CD4-positive, alpha-beta T cell treated with Interleukin-6 for 4 hours (primary cell): ENCODE measurements at places on chromosomes 5 and 9.

DNA sequence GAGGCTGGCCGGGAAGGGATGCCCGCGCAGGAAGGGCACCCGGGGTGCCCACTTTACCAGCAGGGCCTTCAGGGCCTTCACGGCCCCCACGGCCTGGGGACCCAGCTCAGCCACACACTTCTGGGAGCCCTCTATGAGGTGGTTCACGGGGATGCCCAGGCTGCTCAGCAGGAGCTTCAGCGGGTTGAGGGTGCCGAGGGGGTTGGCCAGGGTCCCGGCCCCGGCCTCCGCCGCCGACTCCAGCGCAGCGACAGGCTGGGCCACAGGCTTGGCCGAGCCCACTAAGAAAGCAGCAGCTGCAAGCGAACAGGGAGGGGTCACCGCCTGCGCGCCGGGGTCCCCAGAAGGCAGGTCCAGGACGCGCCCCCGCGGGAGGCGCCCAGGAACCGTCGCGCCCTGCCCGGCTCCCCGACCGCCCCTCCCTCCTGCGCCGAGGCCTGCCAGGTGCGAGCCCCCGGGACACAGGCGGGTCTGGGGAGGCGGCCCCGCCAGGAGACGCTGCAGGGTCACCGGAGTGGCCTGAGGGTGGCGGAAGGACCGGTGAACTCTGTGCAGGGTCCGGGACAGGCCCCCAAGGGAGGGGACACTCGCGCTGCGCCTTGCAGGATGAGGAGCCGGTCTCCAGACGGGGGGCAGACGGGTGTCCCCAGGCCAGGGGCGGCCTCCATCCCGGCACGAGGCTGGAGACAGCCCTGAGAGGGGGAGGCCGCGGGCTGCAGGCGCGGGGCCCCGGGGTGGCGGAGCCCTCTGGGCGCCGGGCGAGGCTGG, 572 bp downstream of the SCGB3A1 start:
- DNase-seq = no peak

DNA sequence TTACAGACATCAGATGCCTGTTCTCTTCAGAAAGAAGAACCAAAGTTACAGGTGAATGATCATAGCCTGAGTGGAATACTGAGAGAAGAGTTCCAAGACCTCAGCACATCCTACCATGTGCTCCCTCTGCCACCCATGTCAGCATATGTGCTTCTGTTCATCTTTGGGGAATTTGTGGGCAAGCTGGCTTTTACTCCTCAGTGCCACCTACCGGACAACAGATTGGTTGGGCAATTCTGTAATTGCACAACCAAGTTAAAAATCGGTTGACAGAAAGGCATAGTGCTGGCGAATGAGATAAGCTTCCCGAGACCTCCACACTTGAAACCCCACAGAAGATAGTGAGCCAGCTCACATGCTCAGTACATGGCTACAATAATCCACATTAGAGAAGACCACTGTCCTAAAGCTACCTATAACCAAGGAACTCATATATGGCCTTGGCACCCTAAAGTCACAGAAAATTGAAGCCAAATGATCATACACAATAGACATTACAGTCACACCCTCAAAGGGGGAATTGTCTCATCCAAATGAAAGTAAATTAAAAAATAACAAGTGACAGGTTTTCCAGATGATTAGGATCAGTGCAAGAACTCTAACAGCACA, 1238.0 kb upstream of the NUDT12 start:
- DNase-seq = no peak

DNA sequence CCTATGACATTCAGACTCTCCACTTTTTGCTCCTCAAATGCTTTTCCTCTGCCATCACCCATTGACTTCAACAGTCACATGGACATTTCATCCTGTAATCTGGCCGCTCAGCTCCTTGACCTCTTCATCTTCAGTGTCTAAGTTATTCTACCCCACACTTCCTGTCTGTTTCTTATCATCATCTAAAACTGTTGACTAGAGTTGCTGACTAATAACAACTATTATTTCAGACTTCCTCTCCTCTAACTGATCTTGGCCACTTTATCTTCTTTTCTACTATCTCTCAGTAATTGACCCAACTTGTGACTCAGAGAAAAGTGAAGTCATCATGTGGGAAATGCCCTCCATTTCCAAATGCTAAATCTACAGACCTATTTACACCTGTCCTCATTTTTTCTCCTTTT, 254.7 kb upstream of the TRPC7 start:
- DNase-seq = no peak

GRCh38 chr5:174794931-174795672, 70.7 kb downstream of the MSX2 start:
- no peak for DNase-seq

DNA sequence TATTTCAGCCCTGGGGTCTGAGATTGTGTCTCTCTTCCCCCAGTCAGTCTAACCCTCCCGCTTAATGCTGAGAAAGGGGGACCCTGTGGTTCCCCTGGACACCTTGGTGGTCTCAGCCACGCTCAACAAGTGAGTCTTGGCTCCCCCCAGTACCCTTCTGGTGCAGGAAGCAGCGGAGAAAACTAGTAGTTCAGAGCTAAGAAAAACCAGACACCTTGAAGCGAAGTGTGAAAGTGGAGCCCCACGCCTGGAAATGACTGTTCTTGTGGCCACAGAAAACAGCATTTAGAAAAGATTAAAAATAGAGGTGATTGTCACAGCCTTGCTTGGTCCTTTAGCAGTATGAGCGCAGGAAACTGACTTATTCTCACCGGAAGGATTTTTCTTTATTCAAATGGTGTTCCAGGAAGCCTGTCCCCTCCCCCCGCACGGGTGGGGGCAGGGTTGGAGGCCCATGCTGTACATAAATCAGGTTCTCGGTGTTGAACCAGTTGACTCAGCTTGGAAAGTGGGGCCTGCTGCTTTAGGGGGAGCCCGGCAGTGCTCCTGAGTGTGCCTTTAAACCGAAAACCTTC, 8.1 kb downstream of the ARPC5L start:
- DNase-seq = peak; percentile 92

DNA sequence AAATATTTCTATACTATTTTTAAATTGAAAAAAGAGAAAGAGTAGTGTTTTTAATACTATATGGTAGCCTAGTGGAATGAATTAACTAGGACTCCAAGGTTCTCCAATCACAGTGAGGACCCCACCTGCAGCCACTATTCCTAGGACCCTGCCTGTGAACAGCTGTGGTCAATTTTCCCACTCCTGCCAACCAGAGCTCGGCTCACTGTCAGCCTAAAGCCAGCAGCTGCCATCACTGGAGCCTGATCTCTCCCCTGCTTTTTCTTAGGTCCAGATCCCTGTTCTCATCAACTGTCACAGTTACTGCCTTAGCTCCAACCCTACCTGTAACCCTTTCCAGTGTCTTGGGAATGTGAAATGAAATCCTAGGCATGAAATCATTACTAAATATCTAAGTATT, 25.3 kb downstream of the ARSB start:
- DNase-seq = no peak

- DNase-seq = no peak
Observed at GRCh38 chr9:88660611-88661010, 125.6 kb downstream of the NXNL2 start.

GRCh38 chr9:18188971-18189370, 285.0 kb upstream of the ADAMTSL1 start:
- DNase-seq = no peak

DNA sequence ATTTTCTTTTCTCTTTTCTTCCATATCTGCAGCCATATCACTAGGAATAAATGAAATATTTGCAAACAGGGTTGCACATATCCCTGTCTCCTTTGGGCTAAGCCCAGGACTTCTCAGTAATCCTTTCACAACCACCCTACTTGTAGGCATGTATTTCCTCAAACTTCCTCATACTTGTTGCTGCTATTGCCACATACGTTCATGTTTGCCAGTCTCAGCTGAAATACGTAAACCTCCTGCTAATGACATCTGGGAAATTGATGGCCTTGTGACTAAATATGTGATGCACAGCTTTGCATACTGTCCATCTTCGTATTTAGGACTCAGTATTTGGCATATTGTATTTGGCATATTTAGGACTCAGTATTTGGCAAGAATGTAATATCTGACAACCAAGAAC, 224.6 kb downstream of the PLK2 start:
- no peak for DNase-seq

DNA sequence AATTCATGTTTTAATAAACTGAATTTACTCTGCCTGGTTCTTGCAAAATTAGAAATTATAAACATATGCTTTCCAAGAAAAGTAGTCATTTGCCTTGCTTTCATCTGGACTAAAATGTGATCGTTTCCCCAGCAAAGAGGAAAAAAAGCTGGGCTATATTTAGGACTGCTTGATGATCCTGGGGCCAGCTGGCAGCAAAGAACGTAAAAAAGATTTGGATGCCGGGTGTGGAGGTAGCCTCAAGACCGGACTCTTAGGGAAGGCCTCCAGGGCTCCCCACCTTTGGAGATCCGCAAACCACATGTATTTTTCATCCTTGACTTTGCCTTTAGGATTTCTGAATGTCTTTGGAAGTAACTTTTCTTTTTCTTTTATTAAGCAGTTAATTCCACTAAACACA, 156.1 kb upstream of the SEMA6A start:
- DNase-seq = no peak

- peak; percentile 83 for DNase-seq
Observed at GRCh38 chr5:43602461-43603343, at the start of gene NNT. NNT (plus strand) TSS chr5:43603180; CDS start chr5:43609196, 6,016 bp downstream.

DNA sequence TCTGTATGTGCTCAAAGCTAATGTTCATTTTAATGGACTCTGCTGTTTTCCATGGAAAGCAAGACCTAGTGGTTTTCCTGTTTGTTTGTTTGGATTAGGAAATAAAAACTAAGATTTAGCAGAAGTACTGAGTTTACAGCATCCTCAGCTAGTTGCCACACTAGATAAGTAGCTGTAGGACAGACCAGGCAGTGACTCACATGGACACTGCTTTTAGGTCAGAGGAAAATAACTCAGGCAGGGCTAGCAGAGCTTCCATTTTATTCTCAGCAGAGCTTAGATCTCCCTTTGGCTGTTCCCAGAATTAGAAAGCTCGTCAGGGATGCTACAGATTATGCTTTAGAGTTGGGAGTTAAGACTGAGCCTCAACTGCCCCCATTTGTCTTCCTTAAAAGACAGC, 204.4 kb downstream of the SH3GL2 start:
- DNase-seq = no peak

DNA sequence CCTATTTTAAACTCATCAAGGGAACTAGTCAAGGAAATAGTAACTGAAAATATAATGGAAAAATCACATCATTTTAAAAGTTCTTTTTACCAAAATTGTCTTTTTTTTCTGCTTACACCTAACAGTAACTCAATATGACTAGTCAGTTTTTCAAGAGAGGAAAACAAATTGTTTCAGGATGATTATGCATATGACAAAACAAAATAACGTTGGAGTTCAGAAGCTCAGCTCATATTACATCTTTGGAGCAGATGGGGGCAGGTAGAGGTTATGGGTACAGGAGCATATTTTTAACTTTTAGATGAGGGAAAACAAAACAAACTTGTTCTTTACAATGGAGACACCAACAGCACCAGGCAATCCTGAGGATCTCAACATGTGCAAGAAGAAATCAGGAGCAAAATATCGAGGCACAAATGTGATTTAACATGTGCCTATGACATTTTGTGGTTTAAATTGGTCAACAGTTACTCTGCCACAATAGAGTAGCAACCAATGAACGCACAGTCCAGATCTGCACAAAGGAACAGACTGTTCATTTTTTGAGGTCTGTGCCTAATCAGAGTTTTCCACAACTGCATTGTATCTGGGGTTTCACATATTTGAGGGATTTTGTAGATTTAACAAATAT, 659.0 kb downstream of the ANXA1 start:
- DNase-seq = no peak

GRCh38 chr5:53971551-53971950, 338.8 kb downstream of the ARL15 start:
- DNase-seq = no peak

DNA sequence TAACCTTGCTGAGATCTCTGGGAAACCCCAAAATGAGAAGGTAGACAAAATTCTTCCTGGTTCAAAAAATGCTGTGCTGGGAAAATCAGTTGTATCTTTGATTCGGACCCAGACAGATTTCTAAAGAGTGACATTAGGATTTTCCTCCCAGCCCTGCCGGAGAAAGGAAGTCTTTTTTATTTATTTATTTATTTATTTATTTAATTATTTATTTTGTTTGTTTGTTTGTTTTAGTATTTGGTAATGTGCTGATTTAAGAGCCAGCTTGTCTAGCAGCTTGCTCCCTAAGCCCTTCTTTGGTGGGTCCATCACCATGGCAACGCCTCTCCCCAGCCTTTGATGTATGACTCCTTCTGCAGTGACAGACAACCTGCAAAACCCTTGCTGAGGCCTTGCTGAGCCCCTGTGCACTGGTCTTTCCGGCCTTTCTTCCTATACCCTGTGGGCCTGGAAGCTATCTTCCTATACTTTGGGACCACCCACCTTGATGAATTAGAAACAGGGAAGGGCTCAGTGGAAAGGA, 60.6 kb upstream of the AFAP1L1 start:
- DNase-seq = peak; percentile 6

DNA sequence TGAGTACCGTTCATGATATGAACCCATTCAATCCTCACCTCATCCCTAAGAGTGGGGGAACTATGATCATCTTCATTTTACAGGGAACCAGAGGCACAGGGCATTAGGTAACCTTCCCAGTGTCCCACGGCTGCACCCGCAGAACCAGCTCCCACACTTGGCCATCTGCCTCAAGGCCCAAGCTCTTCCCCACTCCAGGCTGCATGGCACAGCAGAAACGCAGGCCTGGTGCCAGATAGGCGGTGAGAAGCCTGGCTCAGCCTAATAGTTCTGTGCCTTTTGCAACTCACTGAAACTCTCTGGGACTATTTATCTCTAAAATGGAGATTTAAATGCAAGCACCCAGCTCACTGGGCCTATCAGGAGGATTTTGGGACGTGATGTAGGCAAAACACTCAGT, 90.8 kb upstream of the ZNF618 start:
- no peak for DNase-seq

DNA sequence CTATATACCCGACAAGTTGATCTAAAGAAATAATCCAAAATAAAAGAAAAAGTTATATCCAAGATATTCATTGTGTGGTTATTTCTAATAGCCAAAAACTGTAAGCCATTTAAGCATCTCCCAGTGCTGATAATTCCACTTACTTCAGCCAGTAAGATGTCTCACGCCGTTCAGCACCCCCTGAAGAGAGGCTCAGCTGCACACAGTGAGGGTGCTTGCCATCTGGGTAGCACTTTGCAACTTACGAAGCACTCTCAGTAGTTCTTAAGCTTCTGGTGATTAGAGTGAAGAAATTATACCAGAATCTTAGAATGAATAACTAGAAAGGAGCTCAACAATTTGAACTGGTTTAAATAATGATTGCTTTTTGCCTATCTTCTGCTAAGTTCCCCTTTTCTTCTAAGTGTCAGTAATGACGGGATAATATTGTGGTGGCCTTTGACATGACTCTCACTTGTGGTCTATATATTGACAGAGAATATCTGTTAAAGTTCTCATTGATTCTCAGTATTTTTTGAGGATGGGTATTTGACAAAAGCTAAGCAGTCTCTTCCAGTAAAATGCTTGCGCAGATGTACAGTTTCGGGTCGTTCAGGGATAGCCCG, 26.2 kb upstream of the LTC4S start:
- DNase-seq = no peak

DNA sequence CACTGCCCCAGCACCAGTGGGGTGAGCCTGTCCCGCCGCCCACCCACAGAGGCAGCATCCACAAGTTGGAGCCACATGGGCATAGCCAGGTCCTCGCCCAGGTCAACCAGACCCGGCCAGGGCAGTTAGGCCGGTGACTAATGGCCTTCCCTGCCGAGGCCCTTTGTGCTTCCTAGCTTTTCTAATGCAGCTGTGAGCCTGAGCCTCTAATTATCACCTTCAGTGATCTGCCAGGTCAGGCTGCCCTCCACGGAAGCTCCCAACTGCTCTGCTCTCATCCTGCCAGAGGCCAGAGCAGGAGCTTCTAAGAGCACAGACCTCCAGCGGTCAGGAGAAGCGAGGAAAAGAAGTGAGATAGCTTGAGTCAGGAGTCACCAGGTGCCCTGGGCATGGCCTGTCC, 87.1 kb upstream of the PPP1R26 start:
- no peak for DNase-seq
